ENCODE measurements at places on chromosomes 1 and 21.

DNA sequence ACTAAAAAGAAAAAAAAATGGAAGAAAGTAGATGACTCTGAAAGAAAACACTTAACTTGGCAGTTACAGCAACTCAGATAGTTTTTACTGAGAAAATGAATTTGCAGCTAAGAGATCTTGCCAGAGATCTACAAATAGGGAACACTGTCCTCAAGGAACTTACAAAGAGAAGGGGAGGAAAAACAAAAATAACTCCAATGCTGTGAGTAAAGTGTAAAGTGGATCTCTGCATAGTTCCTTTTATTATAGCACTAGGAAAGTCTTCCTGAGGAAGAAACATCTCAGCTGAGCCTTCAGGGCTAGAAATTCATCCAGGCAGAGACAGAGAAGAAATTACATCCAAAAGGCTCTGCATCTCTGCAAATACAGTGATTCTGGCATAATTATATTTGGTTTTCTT, 3.9 kb downstream of the CD1B start:
- no peak for DNase-seq

- no peak for DNase-seq
These were observed 39.7 kb upstream of the ATP1A1 start for GRCh38 chr1:116333171-116334014.

DNA sequence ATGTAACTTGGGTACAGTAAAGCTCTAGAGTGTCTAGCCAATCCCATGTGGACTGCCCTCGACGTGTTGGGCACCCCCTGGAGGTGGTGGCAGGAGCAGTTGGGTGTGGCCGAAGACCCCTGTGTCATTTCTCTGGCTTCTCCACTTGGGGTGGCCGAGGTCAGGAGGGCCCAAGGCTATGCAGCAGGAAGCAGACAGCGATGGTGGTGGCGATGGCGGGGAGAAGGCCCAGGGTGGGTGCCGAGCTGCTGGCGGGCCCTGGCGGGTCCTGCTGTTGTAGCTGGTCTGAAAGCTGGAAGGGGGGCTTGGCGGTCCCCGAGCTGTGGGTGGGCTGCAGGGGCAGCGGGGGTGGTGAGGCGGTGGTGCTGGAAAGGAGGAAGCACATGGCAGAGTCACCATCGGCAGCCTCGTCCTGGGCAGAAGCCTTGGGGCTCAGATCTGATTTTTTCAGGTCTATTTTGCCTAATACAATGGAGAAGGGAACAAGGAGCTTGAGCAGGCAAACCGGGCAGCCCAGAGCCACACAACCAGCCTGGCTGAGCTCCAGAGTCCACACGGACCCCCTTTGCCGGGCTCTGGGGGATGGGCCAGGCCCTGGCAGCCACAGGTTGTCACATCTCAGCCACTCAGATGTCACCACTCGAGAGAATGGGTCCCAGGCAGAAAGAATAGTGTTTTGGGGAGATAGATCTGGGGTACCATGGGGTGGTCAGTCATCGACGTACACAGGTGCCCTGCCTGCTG, 231.3 kb downstream of the TRABD2B start:
- no peak for DNase-seq

DNA sequence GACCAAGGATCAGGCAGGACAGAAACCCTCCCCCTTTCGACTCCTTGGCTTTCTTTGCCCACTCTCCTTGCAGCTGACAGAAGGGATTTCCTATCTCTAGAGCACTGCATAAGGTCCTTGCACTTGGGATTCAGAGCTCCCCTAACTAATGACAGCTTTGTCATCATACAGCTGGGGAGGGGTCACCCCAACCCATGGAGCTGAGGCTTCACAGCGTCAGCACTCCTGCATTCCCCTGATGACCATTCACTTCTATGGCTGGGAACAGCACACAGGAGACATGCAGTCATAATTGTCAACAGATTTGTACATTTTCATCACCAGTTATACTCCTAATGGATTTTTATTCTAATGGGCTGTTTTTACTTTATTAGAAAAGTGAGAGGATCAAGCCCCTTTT, 161.7 kb upstream of the C1orf87 start:
- no peak for DNase-seq

All from H9 (cell line).